ENCODE measurements at places on chromosomes 1 and 21. TPM values are rescaled to one million over a fixed set of nuclear protein-coding genes. Genes with fewer than 3 reads are reported as not detected.

GRCh38 chr1:73623946-73624345 is 574.0 kb downstream of the LRRIQ3 start:
- DNase-seq: no peak

- no peak for DNase-seq
Observed at GRCh38 chr1:168977618-168978017, 128.9 kb upstream of the ATP1B1 start.

GRCh38 chr1:6209661-6210580 is 4.0 kb downstream of the RNF207 start:
- no peak for DNase-seq

GRCh38 chr1:58849551-58849950 is 65.7 kb upstream of the JUN start:
- DNase-seq: no peak

GRCh38 chr1:18951818-18952391 is 4.6 kb downstream of the IFFO2 start:
- no peak for DNase-seq

TRIM58 gene
- total RNA-seq: 4.0 TPM

MFAP2 gene
- total RNA-seq: 11.9 TPM

All from lower lobe of right lung (tissue), 2 donors.